ENCODE measurements at places on chromosomes 2 and 18.

- DNase-seq = no peak
Measured at GRCh38 chr18:7558769-7559168, 8.3 kb upstream of the PTPRM start.

- no peak for DNase-seq
Measured at GRCh38 chr2:85246348-85246747, 81.4 kb downstream of the TGOLN2 start.

DNA sequence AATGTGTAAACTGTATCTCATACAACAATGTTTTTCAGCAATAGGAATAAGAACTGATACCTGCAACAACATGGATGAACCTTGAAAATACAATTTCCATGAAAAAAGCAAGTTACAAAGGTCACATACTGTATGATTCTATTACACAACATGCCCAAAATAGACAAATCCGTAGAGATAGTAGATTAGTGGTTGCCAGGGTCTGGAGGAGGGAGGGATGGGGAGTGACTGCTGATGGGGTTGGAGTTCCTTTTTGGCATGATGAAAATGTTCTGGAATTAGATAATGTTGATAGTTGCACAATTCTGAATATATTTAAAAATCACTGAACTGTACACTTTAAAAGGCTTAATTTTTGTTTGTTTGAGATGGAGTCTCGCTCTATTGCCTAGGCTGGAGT is 33.8 kb downstream of the UBXN4 start:
- no peak for DNase-seq

GRCh38 chr18:57364460-57364859 is 12.1 kb downstream of the ST8SIA3 start:
- no peak for DNase-seq

DNA sequence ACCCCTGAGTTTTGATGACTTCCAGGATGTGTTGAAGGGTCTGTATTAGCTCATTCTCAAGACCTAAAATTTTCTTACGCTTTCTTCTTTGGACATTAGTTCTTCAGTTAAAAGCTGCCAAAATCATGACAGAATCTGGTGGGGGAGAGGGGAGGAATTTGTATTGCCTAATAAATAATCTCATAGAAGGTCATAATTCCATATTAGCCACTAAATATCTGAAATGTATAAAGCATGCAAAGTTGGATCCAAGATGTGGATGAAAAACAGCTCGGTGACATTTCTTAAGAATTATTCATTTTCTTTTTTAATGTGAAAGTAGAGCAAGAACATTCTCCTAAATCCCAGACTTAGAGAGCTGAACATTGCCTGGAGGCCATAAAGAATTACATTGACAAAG is 120.1 kb downstream of the MMADHC start:
- no peak for DNase-seq

- DNase-seq = no peak
Measured at GRCh38 chr2:221310730-221311129, 261.4 kb downstream of the EPHA4 start.

GRCh38 chr2:125445495-125445894 is 1210.5 kb upstream of the GYPC start:
- DNase-seq = no peak

- DNase-seq = no peak
Measured at GRCh38 chr2:69213782-69214181, 173.2 kb downstream of the GFPT1 start.

- peak; percentile 93 for DNase-seq
Measured at GRCh38 chr2:216775043-216775453, 79.7 kb upstream of the IGFBP5 start.

DNA sequence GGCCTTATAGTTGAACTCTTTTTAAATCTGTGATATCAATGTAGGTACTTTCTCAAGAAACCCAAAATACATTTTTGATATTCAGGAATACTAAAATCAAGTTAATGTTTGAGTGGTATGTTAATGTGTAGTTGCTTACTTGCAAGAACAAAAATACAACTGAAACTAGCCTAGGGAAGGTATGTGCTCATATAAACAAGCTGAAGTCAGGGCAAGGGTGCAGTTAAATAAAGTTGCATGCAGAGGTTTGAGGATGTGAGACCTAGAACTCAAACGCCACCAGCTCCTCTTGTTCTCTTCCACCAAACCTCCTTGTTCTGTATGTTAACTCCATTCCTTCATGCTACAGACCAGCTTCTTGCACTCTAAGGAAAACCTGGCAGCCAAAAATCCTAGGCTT is 388.3 kb upstream of the SMIM21 start:
- no peak for DNase-seq

DNA sequence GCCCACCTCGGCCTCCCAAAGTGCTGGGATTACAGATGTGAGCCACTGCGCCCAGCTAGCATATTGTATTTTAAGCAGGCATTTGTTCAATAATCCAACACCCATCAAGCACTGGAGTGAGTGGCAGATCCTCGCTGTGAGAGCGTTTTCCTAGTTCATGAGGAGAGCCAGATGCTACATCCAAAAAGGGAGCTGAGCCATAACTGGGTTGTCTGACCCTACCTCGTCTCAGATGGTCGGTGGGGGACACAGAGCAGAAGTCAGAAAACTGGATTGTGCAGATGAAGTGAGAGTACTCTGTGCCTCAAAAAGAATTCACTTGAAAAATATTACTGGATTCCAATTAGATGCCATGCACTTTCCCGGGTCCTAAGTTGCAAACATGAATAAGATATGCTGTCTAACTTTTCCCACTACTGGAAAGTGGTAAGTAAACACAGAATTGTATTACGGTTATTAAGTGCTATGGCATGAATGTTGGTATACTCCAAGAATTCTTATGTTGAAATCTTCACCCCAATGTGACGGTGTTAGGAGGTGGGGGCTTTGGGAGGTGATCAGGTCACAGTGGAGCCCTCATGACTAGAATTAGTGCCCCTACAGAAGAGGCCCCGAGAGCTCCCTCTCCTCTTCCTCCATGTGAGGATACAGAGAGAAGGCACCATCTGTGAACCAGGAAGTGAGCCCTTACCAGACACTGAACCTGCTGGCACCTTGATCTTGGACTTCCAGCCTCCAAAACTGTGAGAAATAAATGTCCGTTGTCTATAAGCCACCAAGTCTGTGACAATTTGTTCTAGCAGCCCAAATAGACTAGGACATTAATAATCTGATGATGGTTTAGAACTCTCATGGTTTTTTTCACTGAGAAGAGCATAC is 21.5 kb downstream of the SOWAHC start:
- no peak for DNase-seq

GRCh38 chr2:190216829-190217228 is 102.8 kb downstream of the HIBCH start:
- DNase-seq = no peak

- peak; percentile 73 for DNase-seq
Measured at GRCh38 chr2:107091163-107091864, 205.3 kb upstream of the ST6GAL2 start.

DNA sequence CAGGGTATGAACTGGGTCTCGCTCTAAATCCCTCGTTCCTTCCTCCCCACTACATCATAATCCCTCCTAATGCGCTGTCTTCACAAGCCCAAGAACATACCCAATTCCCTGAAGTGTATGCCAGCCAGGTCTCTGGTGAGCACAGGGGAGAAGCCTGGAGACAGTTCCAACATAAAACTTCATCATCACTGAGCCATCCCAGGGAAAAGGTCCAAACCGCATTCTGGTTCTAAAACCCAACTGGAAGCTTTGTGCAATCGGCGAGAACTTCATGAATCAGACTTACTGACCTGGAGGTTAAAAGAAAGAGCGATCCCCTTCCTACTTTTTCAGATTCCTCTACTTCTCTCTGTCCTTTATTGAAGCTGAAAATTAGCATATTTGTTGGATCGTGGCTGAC is 132.7 kb downstream of the ALPK2 start:
- no peak for DNase-seq

DNA sequence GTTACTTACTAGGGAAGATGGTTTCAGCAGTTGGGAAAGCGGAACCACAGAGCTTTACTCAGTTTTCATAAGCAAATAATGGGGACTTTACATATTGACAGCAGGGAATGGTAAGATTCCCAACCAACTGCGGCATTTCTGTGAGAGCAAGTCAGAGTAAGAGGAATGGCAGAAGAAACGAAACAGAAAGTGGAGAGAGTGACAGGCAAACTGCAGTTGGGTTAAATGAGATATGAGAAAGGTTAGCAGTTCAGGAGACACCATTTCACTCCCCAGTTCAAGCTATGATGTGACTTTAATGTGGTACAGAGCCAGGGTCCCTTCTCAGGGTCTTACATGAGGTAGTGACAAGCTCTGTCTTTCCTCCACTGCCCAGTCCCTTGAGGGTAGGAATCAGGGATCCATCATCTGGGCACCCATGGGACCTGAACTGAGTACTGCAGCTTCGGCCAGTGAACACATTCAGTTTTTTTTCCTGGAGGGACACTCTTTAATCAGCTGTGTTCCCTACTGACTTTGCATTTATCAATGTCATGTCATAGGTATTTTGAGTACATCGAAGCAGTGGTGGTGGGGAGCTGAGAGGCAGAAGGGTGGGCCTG is 33.0 kb upstream of the GREB1 start:
- no peak for DNase-seq

- DNase-seq = no peak
Measured at GRCh38 chr2:134314681-134315368, 61.0 kb downstream of the MGAT5 start.

- peak; percentile 96 for DNase-seq
Measured at GRCh38 chr2:8598295-8599165, 83.3 kb upstream of the ID2 start.

GRCh38 chr18:22021701-22022100 is 147.7 kb upstream of the GATA6 start:
- no peak for DNase-seq

DNA sequence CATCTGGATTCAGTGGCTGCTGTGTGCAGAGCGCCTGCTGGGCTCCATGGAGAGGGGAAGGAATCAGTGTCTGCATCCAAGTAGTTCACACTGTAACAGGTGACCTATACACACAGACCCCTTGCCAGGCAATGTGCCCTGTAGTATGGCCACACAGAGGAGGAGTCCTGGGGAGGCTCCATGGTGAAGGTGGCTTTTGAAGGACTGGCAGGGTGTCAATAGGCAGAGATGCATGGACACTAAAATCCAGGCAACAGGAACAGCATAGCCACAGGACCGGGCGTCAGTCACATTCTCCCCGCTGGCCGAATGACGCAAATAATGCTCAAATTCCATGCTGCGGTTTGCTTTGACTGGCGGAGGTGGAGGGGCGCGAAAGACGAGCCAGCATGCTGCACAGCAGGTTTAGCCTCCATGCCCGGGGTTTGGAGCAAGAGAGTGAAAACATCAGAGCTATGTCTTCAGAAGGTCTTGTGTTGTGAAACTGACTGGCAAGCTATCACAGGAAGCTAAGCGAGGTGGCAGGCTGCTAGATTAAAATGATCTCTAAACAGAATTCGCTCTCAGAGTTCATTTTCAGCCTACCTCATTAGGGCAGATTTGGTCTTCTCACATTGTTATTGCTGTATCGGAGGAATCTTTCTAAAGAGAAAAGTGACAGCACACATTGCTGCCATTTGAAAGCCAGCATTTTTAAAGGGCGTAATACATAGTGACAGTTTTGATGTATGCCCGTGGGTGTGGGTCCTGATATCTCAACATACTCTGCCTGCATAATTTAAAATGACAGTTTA is 1.2 kb upstream of the CHMP1B start:
- peak; percentile 98 for DNase-seq

- no peak for DNase-seq
Measured at GRCh38 chr2:203441463-203441862, 93.6 kb downstream of the RAPH1 start.

DNA sequence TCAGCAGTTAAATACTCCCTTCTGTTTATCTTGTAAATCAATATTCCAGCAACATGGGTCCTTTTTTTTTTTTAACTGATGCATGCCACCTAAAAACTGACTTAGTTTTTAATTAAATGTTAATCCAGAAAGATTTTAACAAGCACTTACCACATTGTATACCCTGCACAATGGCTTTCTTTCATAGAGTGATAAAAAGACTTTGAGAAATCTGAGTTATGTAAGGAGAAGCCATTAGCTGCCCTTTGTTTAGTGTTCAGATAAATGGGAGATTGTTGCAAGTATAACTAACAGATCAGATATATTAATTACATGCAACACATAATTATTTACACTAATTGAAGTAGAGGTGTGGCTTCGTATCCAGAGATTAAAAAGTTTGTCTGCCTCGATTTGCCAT is 22.7 kb upstream of the NFATC1 start:
- no peak for DNase-seq

GRCh38 chr2:82234283-82234874 is 1929.8 kb upstream of the LRRTM1 start:
- no peak for DNase-seq

DNA sequence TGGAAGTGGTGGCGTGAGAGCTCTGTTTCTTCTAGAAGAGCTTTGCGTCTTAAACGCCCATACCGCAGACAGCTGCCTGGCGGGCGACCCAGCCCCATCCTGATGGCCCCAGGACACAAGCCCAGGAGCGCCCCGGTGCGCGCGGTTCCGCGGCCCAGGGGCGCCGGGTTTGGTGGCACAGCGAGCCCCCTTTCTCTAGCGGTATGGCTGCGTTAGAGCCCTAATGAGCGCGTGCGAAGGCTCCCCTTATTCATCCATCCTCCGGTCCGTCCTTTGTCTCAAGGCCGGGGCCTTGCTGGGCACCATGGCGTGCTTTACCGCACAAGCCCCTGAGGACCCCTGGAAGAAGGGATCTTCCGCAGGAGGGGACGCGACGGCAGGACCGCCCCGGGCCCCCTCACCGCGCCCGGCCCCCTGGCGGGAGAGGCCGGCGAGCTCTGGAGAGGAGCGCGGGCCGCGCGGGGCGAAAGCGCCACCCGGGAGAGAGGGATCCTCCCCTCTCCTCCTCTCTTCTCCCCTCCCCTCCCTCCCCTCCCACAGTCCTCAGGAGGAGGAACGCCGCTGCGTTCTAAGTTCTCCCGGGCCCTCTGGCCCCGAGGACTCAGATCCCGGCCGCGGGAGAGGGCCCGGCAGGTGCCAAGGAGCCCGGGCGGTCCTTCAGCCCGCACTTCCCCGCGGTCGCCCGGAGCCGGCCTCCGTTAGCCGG is 626 bp upstream of the SLC1A4 start:
- peak; percentile 90 for DNase-seq

DNA sequence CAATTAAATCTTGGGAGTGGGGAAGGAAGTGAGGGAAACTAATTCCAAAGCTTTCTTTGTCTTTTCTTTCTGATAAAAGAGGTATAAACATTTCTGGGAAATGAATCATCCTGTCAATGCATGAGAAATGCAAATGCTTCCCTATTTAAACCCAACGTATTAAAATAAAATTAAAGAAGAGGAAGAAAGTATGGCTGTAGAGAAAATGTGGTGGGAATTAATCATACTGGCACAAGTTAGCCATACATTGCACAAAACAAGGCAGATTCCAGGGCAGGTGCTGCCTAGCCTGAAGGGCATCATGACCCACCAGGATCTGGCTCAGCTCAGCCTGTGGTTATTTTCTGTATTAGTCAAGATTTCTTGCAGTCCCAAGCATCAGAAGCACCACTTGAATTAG is 338.0 kb downstream of the NYAP2 start:
- no peak for DNase-seq

- no peak for DNase-seq
Measured at GRCh38 chr2:99088017-99088416, 53.5 kb upstream of the C2orf15 start.

Data from brain microvascular endothelial cell (primary cell).